T-helper 2 cell (primary cell): ENCODE measurements at places on chromosomes 5 and 9.

DNA sequence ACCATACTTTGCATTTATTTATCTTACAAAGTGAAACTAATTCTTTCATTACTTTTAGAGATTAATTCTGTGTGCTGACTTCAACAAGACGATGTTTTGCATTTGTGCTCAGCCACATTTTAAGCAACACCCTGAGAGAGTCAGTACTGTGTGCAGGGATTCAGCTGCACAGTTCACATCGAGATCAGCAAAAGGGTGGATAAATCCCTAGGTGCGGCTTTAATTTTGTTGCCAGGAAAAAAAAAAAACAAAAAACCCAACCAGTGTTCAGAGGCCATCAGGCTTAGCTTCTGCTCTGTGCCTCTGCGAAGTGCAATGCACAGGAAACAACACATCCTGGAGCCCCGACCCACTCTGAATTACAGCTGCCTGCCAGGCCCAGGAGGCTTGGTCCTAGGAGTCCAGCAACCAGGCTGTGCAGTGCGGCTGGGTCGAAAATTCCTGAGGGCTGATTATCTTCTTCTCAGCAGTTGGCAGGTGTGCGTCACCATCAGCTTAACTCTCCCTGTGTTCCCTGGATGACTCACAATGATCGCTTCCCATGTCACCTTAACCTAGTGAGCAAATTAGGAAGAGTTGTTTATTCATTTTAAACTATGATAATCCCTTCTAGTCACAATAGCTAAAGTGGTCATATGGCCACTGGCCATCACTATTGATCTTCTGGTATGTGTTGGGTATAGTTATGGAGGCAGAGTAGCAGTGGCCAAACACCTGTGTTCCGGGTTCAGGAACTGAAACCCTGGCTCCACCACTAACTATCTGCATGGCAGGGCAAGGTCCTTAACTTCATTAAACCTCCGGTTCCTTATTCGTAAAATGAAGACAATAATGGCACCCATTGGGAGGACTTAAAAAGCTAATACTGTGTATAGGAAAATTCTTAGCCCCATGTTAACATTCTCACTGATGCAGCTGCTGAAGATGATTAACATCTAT lies 31.2 kb upstream of the NDUFB6 start:
- DNase-seq, result no peak

GRCh38 chr5:145942201-145942600 lies 5.8 kb downstream of the SH3RF2 start:
- DNase-seq, result no peak

DNA sequence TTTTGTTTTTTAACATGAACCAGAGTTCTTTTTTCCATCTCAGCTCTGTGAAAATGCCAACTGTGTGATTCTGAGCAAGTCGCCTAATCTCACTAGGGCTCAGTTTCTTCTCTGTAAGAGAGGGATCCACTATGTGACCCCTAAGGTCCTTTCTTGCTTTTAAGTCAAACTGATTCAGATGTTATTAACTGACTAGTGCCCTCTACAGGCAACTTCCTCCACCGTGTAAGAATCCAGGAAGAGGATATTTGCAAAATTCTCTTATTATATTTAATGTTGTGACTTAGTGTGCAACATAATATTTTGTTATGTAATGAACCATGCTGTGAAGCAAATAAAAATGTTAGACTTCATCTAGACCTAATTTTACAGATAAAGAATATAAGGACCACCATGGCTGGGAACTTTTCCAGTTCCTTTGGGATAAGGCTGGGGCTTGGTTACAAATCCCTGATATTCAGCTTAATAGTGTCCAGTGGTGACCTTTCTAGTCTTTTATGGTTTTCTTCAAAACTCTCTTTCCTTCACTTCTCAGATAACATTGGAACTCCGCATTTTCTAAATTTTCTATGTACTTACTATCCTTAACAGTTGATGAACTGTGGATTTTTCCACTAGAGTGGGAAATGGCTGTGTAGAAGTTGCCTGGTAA lies 244.7 kb downstream of the PIK3R1 start:
- DNase-seq, result no peak

GRCh38 chr9:133676450-133676849 lies 40.3 kb downstream of the DBH start:
- DNase-seq, result no peak

- no peak for DNase-seq
These were observed 158.6 kb upstream of the CD180 start for GRCh38 chr5:67355120-67355713.

DNA sequence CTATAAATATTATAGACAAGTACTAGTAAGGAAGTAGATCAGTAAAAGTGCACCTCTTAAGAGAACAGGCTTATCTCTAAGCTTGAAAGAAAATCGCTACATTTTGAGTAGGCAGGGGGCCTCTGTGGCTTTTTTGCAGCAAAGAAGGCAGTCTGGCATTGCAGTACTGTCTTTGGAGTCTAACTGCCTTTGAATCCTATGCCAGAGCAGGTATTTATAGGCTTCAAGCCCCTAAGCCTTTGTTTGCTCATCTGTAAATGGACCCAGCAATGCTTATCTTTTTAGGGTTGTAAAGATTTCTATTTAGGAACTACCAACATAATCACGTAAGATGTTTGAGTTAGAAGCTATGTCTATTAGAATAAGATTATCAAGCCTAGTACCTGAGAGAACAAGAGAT lies 23.7 kb upstream of the HK3 start:
- no peak for DNase-seq

DNA sequence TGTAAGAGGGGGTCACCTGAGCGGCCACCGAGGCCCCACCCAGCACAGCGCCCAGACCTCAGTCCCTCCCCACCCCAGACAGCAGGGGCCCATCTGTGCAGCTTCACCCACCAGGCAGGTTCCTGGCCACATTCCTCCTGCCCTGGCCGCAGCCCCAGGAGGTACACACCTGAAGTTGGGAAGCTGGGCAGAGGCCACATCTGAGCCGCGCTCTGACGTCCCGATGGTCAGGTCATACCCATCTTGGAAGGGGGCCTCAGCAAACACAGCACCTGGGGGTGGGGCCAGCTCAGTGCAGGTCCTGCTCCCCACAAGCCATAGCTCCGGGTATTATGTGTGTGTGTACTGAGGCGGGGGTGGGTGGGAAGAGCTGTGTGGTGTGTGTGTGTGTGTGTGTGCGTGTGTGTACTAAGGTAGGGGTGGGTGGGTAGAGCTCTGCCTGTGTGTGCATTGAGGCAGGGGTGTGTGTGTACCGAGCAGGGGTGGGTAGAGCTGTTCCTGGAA lies 5.6 kb downstream of the SPOUT1 start:
- no peak for DNase-seq

DNA sequence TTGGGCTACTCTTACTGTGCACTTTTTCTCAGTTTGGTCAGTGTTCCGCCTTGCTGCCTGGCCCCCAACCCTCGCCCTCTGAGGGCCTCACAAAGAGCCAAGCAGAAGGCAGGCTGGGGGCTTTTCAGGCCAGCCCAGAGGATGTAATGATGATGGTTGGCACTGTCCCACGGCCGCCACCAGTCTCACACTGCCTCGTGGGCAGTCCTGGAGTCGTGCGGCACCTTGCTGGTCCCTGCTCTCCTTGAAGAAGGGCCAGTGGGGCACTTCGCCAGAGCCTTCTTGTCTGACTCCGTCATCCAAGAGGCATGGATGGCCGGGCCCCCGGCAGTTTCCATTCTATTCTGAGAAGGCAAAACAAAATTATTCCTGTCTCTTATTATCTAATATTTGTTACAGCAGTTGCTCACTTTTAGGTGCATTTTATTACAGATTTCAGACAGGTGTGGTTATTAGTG lies 21.0 kb downstream of the TENT4A start:
- DNase-seq, result no peak

- DNase-seq, result no peak
These were observed 1034.4 kb downstream of the CDH9 start for GRCh38 chr5:26003966-26004365.

DNA sequence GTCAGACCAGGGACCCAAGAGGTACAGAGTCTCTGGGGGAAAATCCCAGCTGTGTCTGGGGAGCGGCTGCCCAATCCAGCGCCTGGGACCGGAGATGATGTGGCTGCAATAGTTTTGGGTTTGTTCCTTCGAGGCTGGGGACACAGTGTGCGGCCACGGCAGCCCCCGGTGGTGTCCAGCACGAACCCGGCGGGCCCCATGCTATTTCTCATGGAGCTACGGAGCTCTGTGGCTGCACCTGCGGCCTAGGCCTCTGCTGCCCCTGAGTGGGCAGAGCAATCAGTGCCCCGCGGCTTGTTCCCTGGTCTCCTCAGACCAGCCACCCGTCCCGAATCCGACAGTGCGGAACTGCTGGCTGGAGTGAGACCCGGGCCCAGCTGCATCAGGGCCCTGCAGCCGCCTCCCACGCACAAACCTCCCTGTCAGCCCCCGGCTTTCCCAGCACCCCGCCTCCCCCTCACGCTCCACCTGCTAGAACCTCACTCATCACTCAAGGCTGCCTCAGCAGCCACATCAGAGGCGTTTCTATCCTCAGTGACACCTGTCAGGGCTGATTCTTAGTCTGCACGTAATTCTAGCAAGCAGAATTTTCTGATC lies 29.0 kb downstream of the SARDH start:
- peak; percentile 25 for DNase-seq

- no peak for DNase-seq
These were observed 98.1 kb upstream of the ERBIN start for GRCh38 chr5:65828022-65828896.

DNA sequence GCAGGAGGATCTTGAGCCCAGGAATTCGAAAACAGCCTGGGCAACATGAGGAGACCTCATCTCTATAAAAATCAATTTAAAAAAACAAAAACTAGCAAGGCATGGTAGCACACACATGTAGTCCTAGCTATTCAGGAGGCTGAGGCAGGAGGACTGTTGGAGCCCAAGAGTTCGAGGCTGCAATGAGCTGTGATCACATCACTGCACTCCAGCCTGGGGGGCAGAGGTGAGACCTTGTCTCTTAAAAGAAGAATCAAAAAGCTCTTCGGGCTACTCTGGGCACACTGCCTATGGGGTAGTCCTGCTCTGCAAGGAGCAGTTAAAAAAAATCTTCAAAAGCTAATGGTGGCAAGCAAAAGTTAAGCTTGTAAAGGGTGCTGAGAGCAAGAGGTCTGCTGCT lies 23.5 kb downstream of the SKP1 start:
- DNase-seq, result no peak

DNA sequence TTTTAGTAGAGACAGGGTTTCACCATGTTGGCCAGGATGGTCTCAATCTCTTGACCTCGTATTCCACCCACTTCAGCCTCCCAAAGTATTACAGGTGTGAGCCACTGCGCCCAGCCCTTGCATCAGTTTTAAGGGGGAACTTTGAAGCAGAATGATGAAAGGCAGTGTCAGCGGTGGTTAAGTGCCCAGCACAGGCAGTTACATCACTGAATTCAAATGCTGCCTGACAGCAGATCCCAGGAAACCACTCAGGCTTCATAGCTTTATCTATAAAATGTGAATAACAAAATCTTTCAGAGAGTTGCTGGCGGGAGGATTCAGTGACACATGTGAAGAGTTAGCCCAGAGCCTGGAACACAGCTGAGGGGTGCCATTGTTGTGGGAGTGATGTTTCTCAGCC lies 26.5 kb downstream of the FGF1 start:
- no peak for DNase-seq

DNA sequence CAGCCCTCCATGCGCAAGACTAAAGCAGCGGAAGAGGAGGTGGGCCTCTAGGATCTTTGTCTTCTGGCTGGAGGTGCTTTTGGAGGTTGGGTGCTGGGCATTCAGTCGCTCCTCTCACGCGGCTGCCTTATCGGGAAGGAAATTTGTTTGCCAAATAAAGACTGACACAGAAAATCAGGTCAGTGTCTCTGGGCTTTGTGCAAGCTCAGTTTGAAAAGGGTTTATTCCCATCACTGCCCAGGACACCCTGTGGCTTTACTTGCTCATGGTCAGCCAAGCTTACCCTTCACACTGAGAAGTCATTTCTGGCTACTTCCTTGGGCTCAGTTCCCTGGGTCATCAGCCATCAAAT lies 10.5 kb downstream of the SLC2A8 start:
- no peak for DNase-seq

DNA sequence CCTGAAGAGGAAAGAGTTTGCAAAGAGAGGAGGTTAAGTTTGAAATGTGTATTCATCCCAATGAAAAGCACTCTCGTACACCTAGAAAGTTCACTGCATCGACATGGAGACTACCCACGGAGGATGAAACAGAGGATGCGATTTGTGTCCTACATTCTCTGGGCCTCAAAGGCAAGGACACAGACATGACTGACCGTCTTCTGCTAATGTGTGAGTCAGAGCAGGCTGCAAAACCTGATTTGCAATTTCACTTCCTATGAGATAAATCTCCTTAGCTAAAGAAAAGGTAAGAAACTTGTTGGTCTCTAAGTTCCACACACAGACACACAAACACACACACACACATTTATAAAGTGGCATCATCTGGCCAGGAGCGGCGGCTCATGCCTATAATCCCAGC lies 98.6 kb downstream of the GNAQ start:
- DNase-seq, result no peak

DNA sequence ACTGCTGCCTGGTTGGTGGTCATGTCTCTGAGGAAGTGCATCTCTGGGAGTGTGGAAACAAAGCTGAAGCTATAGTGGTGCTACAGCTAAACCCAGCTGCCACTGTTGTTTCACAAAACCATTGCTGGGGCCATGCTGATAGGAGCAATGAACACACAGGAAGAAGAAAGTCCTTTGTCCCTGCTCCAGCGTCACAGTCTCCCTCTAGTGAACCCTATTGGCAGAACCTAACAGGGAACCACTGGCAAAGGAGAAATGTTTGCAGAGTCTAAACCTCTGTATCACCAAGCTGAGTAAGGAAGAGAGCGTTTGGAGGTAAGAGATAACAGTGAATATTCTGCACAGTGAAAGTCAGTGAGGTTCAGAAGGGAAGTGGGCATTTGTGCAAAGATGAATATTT lies 244.0 kb downstream of the YTHDC2 start:
- no peak for DNase-seq

GRCh38 chr5:172029876-172030275 lies 23.4 kb upstream of the FBXW11 start:
- DNase-seq, result no peak

GRCh38 chr9:38443597-38443996 lies 19.3 kb upstream of the IGFBPL1 start:
- DNase-seq, result no peak

DNA sequence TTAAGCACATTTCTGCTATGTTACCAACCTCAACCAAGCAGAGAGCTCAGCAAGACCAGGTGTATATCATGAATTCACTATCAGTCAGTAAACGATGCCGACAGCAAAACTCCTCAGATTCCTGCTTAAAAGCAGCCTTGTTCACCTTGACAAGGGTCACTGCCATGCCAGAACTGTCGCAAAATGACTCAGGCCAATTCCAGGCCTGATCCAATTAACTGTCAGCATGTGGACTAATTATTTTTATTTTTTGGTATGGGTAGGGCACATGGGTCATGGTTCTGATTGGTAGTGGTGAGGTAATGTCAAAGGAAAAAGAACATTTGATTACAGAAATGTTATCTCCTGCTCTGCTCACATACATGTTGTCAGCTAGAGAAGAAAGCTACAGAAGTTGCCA lies 214.2 kb upstream of the OTULINL start:
- DNase-seq, result no peak

GRCh38 chr5:80077051-80077714 lies 42.0 kb downstream of the THBS4 start:
- no peak for DNase-seq
